Fibroblast of lung (primary cell): ENCODE measurements at places on chromosomes 2 and 18. TPM values are rescaled to one million over a fixed set of nuclear protein-coding genes. Genes with fewer than 3 reads are reported as not detected.

TPGS2 gene
- 67.3 and 98.8 TPM in 2 replicates for total RNA-seq

ALPP gene
- total RNA-seq, result not detected in 2 replicates

UGT1A10 gene
- not detected in 2 replicates for total RNA-seq

ANKRD30BL gene
- not detected in 2 replicates for total RNA-seq

CDK15 gene
- total RNA-seq, result 1.3 and 5.1 TPM in 2 replicates

PPP1R1C gene
- 0.50 and 0.77 TPM in 2 replicates for total RNA-seq

PDE1A gene
- 6.7 and 7.1 TPM in 2 replicates for total RNA-seq

ESPNL gene
- total RNA-seq, result 1.3 and 2.8 TPM in 2 replicates

COBLL1 gene
- total RNA-seq, result 5.1 and 10.1 TPM in 2 replicates

PDCD1 gene
- not detected in 2 replicates for total RNA-seq

RELCH gene
- 22.1 and 34.5 TPM in 2 replicates for total RNA-seq

NBAS gene
- total RNA-seq, result 124 and 133 TPM in 2 replicates

C2orf66 gene
- 0.17 and 0.26 TPM in 2 replicates for total RNA-seq
